ENCODE measurements at places on chromosomes 1 and 21.

DNA sequence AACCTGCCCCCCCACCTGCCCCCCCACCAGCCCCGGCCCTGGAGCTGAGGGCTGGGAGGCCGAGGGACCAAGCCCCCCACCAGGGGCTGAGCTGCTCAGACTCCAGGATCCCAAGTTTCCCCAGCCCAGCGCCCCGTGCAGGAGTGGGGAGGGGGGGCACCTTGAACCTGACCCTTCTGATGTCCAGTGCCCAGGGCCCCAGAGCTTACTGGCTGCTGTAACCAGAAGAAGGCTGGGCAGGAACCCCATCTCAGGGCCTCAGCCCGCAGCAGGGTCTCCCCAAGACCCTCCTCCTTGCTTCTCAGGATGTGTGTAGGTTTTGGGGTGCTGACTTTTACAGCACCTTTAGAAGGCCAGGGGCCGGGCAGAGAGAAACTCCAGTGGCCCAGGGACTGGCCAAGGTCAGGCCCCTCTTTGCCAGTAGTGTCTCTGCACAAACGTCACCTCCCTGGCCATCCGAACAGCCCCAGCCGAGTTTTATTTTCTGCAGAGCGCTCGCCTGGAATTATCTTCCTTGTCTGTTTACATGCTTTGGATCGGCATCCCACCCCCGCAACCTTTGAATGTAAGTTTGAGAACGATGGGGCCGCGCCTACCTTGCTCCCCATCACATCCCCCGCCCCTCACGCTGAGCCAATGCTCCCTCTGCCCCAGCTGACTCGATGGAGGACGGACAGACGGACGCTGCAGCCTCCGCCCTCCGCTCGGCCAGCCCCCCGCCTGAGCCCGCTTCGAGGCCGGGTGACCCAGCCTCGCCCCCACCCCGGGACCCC, 70.1 kb upstream of the CASZ1 start:
- no peak for DNase-seq

GRCh38 chr1:241074507-241074906, 282.5 kb downstream of the RGS7 start:
- no peak for DNase-seq

- DNase-seq: no peak
These were observed 7.9 kb downstream of the TNFSF18 start for GRCh38 chr1:173042806-173043205.

GRCh38 chr1:89942825-89943658, 51.9 kb upstream of the ZNF326 start:
- no peak for DNase-seq

GRCh38 chr1:225908773-225909172, 15.3 kb downstream of the PYCR2 start:
- no peak for DNase-seq

- DNase-seq: no peak
These were observed 21.5 kb downstream of the RPL5 start for GRCh38 chr1:92853299-92853698.

DNA sequence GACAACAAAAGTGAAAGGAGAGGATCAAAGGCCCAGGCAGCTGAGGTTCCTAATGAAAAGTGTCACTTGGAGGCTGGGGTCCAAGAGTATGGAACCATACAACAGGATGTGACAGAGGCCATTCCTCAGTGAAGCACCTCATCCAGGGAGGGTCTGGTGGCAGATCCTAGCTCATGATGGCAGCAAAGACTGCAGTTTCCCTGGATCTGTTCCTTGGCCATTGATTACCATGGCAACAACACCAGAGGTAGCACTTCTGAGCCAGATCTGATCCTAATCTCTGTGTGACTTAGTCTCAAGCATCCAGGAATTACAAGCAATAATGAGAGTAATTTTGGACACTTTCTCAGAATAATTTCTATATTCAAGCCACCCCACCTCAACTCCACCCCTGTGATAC, 12.9 kb downstream of the FAM177B start:
- DNase-seq: no peak

- DNase-seq: no peak
These were observed 21.5 kb upstream of the RCAN3 start for GRCh38 chr1:24481101-24481500.

DNA sequence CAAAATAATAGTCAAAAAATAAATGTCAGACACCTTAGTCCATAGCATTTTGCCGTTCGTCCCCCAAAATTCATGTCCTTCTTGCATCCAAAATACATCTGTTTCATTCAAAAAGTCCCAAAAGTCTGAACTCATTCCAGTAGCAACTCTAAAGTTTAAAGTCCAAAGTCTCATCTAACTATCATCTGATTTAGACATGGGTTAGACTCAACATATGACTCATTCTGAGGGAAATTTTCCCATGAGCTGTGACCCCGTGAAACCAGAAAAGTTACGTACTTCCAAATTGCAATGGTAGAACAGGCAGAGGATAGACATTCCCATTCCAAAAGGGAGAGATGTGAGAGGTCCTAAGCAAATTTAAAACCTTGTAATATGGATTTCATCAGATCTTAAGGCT, 48.6 kb upstream of the CACHD1 start:
- DNase-seq: no peak

- DNase-seq: peak; percentile 71
These were observed 70.0 kb downstream of the LUZP1 start for GRCh38 chr1:23098463-23099170.

- no peak for DNase-seq
These were observed 56.2 kb downstream of the BTBD8 start for GRCh38 chr1:92136341-92136740.

DNA sequence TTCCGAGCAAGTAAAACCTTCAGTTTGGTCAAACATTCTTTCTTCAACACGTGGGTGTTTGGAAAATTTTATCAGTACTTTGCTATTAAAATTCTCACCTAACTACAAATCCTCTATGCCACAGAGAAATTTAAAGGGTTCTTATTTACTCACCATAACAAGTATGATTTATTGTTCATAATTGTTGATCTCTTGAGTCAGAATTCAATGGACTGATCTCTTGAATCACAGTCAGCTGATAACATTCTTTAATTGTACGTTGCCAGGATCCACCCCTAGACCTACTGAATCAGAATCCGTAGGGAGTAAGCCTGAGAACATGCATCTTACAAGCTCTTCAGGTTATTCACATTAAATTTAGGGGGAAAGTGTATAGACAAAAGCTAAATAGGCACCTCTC, 51.2 kb downstream of the DIPK1A start:
- DNase-seq: no peak

DNA sequence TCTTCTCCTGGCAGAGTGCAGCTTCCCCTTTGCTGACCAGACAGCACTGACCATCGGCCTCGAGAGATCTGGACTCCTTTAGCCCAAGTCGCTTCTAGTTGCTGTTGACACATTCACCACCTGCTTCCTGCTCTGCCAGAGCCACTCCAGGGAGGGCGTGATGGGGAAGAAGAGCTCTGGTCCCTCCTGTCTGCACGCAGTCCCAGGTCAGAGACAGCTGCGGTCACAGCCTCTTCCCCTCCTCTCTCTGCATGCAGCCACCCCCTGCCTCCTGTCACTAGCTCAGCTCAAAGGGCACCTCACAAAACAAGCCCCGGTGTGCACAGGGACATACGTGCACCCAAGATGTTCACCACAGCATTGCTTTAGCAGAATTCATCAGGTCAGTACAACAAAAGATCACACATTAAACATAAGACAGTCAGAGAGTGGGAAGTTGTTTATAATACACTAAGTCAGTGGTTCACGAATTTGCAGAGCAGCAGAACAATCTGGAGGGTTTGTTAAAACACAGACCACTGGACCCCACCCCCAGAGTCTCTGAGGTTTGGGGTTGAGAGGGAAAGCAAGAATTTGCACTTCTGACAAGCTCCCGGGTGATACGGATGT, 132.9 kb downstream of the SYF2 start:
- no peak for DNase-seq

DNA sequence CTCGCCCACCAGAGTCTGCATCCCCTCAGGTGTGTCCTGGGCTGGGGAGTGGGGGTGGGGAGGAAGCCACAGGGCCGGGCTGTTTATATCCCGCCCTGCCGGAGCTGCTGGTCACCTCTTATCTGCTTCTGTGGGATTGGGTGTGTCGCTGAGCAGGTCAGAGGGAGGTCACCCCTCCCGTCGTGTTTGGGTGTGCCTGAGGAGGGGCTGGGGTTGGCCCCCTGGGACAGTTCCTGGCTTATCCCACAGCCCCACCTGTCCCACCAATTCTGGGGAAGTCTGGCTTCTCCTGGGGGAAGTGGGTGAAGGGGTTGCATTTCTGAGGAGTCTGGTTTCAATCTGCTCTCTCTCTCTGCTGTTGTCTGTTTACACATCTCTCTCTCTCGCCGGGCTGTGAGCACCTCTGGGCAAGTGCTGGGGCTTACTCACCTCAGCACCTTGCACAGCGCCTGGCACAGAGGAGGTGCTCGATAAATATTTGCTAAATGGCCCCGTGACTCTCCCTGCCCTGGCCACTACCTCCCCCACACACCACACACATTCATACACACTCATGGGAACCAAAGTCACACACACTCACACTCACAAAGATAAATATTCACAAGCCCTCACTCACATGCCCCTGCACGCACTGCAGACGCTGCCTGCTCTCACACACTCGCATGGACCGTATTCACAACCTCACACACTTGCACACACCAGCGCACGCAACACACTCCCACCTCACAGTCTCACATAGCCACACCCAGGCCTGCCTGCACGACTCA, 8.3 kb downstream of the ELF3 start:
- no peak for DNase-seq

- no peak for DNase-seq
These were observed 66.7 kb upstream of the GUCA2A start for GRCh38 chr1:42231253-42231652.

DNA sequence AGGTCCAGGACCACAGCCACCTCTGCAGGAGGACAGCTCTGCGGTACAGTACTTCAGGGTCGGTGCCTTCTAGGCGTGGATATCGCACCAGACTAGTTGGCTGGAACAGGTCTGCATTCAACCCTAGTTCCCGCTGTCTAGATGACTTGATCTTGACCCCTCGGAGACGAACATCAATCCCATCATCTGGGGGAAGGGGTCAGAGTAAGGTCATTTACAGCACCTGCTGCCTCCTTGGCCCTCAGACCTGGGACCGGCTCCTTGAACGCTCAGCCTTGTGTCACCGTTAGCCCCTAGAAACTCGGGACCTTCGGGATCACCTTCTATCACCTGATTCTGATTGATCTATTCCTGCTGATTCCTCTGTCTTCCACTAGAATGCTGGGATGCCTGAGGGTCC, 2.6 kb downstream of the HECTD3 start:
- no peak for DNase-seq

DNA sequence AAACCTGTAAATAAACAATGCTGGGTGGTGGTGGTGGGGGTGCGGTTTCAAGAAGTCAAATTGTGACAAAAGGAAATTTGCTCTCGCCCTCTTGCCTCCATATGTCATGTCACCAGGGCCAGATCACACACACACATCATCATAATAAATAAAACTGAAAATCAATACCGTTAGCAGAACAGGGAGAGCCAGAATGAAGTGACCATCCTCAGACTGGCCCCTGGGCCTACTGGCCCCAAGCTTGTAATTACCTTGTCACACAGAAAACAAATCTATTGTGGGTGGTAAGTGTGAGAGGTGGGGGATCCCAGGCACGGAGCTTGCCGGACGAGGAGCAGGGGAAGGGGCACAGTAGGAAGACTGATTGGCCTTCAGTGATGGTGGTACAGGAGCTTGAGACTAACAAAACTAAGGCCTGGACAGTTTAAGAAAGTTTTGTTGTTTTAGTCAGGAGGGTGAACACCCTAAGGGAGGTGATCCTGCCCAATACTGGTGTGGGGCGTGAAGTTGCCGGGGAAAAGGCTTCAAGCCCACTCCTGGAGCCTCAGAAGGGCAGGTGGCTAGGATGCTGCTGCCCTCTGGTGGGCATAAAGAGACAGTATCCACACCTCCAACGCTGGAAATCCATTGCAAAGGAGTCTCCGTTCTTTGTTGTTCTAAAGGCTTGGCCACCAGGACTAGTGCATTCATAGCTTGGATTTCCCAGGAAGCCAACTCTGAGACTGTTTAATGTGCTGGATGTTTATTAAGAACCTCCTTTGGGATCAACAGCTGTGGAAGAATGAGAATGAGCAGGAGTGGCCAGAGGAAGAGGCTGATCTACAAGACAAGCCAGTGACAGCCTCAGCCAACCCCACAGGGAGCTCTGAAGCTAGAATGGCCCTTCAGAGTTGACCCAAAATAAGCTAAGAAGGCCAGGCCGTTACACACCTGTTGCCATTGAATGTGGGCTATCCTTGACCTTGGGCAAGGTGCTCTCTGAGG, 8.1 kb upstream of the C1orf216 start:
- DNase-seq: peak; percentile 81

GRCh38 chr1:66274634-66275033, 259.3 kb upstream of the SGIP1 start:
- no peak for DNase-seq

DNA sequence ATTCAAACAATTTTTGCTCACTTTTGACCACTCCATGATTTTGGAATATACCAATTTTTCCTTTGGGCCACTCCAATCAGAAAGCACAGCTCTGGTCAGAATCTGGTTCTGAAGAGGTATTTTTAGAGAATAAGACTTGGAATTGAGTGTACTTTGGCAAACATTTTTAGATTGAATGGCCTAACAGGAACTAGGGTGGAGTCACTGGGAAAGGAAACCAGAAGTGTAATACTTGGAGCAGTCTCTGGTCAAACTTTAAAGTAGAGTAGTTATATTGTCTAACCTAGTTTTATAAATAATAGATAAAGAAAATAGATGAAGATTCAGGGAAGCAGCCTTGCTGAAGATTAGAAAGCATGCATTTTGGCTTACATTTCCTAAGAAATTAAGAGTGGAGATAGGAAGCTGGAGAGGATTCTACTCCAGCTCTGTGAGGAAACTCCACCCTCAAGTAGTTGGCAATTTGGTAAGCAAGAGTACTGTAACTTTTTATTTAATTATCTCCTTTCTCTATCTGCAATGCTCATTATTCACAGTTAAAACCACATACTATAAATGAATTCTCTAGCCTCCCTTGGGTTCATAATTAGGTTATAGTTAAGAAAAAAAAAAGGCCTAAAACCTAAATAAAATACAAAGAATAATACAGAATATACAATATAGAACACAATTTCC, 15.8 kb downstream of the STIL start:
- no peak for DNase-seq

DNA sequence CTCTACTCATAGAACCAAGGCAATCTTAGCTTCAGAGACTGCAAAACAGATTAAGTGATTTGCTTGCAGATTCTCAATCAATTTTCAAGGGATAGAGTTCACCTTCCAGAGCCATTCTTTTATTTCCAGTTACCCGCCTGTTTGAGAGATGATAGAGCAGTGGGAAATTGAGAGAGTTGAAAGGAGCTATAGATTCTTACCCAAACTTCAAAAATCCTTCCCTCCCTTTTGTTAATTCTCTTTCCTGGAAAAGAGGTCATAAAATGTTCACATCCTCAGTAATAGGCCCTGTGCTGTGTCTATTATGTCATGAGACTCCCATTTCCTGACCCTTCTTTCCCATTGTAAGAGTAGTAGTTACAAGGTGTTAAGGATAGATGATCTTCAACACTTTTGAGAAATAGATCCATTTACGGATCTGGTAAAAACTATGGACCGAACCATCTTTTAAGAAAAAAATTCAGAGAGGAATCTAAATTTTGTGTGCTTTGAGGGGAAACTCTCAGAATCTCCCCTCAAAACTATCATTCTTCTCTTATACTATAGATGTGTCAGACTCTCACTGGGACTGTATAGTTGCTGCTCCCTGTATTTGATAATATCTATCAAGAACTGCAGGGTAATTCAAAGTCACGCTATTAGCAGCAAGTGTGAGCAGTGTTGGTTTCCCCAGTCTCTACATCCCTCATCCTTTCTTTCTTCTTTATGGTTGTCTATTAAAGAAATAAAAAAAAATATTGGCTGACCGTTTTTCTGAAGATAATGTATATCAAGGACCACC, 8.0 kb downstream of the RGS4 start:
- DNase-seq: no peak

Measured in HEK293T (cell line).